CD8-positive, alpha-beta T cell (primary cell): ENCODE measurements at places on chromosomes 6 and 20. TPM values are rescaled to one million over a fixed set of nuclear protein-coding genes. Genes with fewer than 3 reads are reported as not detected.

- DNase-seq, result no peak
Observed at GRCh38 chr20:34062570-34063482, 49.2 kb downstream of the EIF2S2 start.

- no peak for DNase-seq
Observed at GRCh38 chr6:38796006-38796405, 80.9 kb downstream of the DNAH8 start.

DNA sequence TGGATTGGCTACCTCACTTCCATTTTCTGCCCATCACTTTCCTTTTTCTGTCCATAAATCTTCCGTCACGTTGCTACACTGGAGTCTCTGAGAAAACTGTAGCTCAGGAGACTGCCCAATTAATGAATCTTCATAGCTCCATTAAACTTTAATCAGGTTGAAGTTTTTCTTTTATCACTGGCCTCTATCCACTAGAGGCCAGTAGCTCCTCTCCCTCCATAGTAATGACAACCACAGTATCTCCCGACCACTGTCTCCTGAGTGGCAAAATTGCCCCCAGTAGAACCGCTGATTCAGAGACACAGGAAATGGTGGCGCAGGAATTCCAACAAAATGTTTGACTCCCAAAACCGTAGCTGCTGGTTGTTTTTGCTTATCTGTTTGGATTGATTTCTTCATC lies 18.4 kb upstream of the DOK5 start:
- no peak for DNase-seq

DNA sequence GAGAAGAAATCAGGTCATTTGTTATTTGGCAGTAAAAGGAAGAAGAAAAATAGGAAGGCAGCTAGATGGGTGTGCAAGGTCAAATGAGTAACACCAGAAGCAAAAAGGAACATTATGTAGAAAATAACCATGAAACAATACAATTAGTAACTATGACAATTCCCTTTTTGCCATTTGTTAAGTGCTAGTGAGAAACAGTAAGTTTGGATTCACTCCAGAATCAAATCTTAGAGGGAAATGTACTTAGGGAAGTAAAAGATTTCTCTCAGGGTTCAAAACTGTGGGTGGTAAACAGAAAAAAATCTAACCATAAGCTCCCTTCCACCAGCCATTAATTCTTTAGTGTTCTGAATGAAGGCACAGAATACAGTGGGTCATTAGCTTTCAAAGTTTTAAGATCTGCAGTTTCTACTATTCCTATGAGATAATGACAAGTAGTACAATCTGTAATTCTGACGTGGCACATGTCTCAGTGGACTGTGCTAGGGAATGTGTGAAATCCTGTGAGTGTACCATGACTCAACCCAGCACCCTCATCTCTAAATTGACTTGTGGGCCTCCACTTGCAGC lies 17.1 kb downstream of the REPS1 start:
- DNase-seq, result no peak

YIPF3 gene
- total RNA-seq, result 51.0 TPM

GRCh38 chr20:30486103-30486478 lies 771.4 kb upstream of the DEFB115 start:
- no peak for DNase-seq

- no peak for DNase-seq
Observed at GRCh38 chr6:105561486-105561885, 158.6 kb upstream of the PREP start.

DNA sequence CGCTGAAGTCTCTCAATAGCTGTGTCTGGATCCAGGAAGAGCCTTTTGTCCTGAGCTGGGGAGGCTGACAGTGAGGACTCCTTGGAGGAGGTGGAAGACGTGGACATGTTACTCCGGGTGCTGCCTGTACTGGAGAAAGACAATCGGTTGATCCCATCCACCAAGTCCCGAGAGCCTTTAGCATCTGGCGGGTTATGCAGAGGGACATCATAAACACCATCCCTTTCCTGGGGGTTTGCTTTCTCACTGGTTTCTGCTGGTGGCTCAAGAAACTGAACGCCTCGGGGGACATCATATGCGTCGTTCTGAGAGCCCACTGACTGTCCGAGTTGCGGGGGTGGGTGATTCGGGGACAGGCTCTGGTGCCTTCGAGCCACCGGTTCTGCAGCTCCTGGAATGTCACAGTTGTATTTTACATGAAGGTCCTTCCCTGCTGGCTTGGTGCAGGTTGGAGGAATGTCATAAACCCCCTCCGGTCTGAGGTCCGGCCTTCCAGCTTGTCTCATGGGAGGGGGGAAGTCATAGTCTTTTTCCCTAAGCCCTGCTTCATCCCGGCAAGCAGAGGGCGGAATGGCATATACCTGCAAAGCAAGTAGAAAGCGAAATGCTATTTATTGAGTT lies 41.7 kb downstream of the NEDD9 start:
- DNase-seq, result no peak
